T-helper 17 cell (primary cell): ENCODE measurements at places on chromosomes 2 and 18.

GRCh38 chr2:218999881-219000568, 6.8 kb upstream of the CRYBA2 start:
- no peak for DNase-seq

- DNase-seq: no peak
Observed at GRCh38 chr2:112832841-112833638, 3.5 kb downstream of the IL1B start.

GRCh38 chr2:22497789-22498188, 887.2 kb upstream of the KLHL29 start:
- no peak for DNase-seq

DNA sequence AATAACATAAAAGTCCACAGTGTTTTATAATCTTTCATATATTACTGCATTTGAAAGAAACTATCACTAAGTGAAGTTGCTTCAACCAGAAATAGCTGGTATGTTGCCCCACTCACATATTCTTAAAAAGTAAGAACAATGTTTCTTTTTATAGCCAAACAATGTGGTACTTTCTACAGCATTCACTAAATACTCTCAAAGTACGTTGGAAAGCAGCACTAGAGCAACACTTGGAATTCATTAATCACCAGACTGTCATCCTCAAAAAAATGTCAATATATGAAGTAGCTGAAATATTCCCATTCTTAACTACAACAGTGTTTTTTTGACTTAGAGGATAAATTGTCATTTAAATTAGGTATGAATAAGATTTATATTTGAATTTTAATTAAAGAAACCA, 32.8 kb downstream of the COBLL1 start:
- DNase-seq: no peak
